Activated CD4-positive, alpha-beta T cell treated with anti-CD3 and anti-CD28 coated beads, Interleukin-2, amount 10 ng/mL, durations not matched to agents 24 days and 14 days (primary cell): ENCODE measurements at places on chromosomes 4 and X. TPM values are rescaled to one million over a fixed set of nuclear protein-coding genes. Genes with fewer than 3 reads are reported as not detected.

The SULT1E1 gene
- not detected in 2 replicates for total RNA-seq

The SLIT2 gene
- total RNA-seq, result 0.07 TPM in 2 replicates

The RS1 gene
- total RNA-seq, result not detected in 2 replicates

The DCHS2 gene
- not detected in 2 replicates for total RNA-seq

The KIF4A gene
- total RNA-seq, result 19.4 and 19.8 TPM in 2 replicates
